EH (cell line): ENCODE measurements at places on chromosomes 7 and 10.

GRCh38 chr7:77823787-77824186, 25.2 kb downstream of the PHTF2 start:
- no peak for DNase-seq

GRCh38 chr10:101042667-101043362, 11.8 kb downstream of the SFXN3 start:
- peak; percentile 99 for DNase-seq

DNA sequence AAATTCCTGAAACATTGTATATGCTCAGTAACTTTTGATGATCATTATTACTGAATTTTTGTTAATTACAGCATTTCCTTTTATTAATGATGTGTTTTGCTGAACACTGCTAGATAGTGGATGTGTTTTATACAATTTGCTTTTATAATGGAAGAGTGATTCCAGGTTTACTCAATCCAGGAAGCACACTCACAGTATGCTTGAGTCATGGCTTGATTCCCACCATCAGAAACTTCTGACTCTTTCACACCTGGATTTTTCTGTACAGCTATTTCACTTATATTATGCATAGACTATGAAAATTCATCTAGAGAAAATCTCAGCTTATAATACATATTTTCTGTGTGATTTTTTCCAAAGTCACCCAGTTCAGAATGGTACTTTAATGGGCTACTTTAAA, 1040.9 kb downstream of the GRM8 start:
- DNase-seq: no peak

DNA sequence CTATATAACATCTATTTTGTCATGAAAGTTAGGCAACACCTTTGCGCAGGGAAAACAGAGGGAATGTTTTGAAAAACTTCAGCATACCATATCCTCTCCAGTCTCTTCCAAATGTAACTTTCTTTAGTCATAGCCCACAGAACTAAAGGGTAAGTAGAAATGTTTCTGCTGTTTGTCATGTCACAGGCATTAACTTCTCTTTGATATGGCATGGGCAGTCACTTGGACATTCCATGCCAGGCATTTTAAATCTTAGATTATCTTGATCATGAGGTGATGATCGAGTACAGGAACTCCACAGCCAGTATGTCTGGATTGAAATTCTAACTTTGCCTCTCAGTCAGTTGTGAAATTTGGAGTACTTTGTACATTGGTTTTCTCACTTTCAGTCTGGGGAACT, 27.5 kb upstream of the ETV1 start:
- no peak for DNase-seq

DNA sequence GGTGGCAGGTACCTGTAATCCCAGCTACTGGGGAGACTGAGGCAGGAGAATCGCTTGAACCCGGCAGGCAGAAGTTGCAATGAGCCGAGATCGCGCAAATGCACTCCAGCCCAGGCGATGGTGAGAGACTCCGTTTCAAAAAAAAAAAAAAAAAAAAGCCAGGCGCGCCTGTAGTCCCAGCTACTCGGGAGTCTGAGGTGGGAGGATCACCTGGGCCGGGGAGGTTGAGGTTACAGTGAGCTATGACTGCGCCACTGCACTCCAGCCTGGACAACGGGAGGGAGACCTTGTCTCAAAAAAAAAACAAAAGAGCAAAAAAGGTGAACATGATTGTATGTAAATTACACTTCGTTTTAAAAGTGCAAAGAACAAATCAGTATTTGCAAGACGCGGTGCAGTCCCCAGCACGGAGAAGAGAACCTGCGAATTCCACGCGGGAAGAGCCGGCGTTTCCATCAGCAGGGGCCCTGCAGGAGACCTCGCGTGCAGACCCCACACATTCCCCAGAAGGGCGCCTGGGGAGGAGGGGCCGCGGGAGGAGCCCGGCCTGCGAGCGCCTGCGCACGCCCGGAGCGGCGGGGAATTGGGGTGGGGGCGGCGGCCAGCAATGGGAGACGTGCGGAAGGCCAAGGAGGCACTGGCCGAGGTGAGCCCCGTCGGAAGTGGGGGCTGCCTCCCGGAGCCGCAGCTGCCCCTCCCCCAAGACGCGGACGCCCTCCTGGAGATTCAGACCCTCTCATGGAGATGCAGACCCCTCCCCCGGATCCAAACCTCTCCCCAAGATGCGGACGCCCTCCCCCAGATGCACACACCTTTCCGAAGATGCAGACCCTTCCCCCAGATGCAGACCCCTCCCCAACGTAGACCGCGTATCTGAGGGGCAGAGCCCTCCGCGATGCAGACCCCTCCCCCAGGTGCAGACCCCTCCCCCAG, 16.7 kb upstream of the SUN1 start:
- DNase-seq: peak; percentile 17

DNA sequence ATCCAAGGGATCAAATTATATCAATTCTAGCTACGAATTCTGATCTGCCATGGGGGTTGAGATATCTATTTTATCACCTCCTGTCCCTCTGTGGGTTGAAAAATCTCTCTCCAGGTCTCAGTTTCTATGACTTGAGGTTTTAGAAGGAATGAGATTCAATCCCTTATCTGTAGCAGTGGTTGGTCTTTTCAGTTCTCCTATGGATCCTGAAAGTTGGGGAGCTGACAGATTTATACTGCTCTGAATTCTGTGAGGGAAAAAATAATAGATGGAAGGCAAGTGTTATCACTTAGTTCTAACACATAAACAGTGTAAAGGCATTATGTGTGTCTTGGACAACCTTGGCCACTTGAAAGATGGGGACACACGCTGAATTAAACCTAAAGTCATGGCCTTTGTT, 15.8 kb upstream of the FBXW4 start:
- no peak for DNase-seq

DNA sequence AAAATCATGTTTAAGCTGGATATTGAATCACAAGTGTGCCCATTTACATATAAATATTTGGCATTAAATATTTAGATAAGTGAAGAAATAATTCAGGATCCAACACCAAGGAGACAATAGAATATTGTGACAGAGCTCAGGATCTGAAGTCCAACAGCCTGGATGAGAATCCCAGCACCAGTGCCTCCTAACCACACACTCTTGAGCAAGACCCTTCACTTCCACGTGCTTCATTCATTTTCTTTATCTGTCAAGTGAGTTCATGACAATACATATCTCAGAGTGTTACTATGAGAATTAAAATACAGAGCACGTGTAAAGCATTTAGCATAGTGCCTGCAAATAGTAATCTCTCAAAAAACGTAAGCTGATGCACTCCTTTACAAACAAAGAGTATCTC, 78.4 kb upstream of the IKZF1 start:
- no peak for DNase-seq

DNA sequence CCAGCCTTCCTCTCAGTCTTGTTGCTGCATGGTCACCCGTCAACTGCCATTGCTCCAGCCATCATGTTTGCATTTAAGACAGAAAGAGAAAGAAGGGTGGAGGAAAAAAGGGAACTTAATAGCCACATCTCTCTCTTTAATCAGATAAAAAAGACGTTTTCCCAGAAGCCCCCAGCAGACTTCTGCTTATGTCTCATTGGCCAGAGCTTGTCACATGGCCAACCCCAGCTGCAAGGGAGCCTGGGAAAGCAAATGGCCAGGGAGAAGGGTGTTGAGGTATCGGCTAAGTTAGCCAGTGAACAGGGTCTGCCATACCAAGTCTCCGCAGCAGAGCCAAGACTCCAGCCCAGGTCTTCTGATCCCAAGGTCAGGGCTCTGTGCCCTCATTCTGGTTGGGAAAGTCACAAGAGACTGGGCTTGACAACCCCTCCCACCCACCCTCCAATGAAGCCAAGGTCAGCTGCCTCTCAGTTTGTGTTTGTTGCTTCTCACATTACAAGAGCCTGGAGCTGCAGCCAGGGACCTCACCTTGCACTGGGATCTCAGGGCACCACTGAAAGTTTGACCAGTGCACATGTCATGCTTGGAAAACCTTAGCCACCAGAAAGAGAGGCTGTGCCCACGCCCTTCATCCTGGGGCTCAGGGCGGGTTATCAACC, 80.3 kb upstream of the LYZL2 start:
- no peak for DNase-seq

DNA sequence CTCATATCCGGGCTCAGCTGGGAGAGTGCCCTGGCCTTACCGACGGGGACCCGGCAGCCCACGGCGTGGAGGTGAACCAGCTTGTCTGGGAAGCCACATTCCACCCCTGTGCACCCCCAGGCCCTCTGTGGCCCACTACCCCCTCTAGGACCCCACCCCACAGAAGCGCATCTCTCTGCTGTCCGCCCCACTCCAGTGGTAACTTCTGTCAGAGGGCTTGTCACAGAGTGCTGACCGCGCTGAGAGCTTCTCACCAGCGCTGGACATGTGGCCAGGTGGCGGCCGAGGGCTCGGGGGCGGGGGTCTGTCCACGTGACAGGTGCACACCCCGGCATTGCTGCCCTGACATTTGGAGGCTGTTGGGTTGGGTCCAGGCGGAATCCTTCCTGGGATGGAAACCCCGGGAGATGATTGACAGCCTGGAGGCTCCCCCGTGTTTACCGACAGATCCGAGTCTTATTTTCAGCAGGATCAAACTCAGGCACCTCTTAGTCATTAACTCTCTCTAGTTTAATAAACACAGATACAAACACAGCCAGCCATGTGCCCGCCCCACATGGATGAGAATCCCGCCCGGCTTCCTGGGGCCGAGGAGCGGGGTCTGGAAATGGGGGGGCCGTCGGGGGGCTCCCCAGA, 5.1 kb downstream of the ELFN1 start:
- no peak for DNase-seq

DNA sequence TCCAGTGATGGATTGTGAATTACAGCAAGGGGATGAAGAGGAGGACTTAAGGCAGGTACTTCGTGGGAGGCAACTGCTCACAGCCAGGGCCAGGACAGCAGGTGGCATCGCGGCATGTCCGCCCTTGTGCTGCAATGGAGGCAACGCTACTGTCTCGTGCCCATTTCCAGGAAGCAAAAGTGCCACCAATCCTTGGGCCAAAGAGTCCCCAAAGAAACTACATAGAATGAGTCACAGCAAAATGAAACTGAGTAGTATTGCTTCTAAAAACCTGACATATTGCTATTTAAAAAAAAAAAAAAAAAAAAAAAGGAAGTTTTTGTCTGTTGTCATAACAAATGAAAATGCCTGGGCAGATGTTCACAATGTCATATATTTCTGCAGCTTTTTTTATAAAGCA, 46.6 kb downstream of the RSU1 start:
- no peak for DNase-seq

DNA sequence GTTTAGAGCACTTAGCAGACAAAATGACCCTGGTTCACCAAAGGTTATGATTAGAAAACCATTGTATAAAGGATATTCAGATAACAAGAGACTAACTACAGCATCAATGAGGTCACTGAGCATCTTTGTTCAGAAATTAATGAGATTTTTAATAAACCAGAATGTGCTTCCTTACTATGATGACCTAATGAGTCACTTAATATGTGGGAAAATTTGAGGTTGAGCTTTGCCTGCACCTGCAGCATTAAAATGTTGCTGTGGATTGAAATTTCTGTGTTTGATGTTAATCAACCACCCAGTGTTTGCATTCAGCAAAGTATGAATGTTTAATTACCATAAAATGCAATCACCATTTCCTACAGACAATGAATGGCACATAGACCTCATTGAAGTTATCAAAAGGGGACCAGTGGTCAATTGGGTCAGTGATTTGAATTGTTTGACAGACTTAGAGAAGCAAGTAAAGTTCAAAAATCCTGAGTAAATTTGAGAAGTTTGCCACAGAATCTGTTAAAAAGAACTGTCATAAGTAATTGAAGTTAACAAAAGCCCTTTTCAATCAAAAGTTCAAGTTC, 45.8 kb downstream of the EXOC6 start:
- DNase-seq: no peak

DNA sequence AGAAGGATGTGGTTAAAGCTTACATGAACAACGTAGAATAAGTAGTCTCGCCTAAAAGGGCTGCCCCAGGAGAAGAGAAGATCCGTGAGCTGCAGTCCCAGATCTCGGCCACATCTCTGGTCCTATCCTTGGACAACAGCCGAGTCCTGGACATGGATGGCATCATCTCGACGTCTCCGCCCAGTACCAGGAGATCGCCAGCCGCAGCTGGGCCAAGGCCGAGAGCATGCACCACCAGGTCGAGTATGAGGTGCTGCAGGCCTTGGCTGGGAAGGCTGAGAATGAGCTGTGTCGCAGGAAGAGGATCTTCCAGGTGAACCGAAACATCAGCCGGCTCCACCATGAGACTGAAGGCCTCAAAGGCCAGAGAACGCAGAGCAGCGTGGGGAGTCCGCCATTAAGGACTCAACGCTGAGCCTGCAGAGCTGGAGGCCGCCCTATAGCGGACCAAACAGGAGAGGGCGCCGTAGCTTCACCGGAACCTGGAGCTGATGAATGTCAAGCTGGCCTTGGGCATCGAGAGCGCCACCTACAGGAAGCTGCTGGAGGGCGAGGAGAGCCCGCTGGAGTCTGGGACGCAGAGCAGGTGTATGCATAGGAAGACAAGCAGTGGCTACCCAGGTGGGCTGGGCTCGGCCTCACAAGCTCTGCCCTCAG, 22.2 kb downstream of the LIPK start:
- peak; percentile 5 for DNase-seq

DNA sequence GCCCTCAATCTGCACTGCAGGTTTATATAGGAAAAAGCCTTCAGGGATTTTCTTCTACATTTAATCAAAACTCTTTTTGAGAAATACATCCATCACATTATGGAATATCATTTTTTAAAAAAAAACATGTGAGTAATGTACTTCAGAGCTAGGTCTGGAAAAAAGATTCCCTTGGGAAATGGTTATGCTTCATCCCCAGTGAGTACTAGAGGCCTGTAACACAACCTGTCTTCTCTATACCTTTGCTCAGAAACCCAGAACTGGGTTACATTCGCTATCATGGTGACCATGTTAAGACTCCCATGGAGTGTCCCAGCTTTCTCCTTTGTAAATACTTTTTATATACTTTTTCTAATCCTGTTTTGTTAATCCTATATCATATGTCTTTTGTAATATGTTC, 186.9 kb downstream of the LRRTM3 start:
- DNase-seq: no peak

GRCh38 chr7:100423315-100423714, 5.2 kb downstream of the ZCWPW1 start:
- no peak for DNase-seq

GRCh38 chr7:126483972-126484371, 768.8 kb downstream of the GRM8 start:
- DNase-seq: no peak

DNA sequence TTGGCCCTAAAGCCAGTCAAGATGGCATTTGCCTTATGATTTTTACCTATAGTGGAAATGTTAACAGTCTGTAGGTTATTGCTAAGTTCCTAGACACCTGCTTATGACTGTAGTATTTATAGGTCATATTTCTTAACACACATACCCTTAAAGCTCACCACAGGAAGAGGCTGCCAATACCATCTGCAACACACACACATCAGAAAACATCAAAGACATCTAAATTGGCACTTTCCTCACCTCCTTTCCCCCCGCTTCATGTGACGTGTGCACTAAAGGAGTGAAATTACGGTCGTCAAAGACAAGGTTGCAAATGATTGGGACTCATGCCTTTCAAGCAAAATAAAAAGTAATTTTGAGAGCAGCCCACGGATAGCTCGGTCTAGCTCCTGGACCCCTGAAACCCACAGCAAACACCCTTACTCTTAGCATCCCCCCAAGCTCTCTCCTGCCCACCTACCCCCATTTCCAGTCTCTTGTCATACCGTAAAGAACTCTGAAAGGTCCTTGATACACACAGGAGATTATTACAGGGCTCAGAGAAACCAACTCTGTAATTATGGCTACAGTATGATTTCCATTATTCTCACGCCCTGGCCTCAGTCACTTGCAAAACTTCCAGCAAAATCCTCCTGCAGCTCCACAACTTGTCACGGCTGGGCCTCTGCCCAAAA, 90.5 kb downstream of the PLXNA4 start:
- no peak for DNase-seq

- DNase-seq: no peak
Measured at GRCh38 chr10:47294501-47294900, 5.5 kb upstream of the GDF10 start.
